Activated T-helper 1 cell treated with anti-CD3 and anti-CD28 coated beads, Interleukin-12 subunit alpha, Interleukin-12 subunit beta, Interleukin-2, Interleukin-4 antibody, amounts not matched to agents 30 ng/mL and 10 ng/mL and 1 ng/mL, durations not matched to agents 14 hours and 24 hours and 36 hours (primary cell): ENCODE measurements at places on chromosomes 5 and 9.
A peak's percentile ranks its signal among the peaks of the same experiment; 100 is the strongest.

DNA sequence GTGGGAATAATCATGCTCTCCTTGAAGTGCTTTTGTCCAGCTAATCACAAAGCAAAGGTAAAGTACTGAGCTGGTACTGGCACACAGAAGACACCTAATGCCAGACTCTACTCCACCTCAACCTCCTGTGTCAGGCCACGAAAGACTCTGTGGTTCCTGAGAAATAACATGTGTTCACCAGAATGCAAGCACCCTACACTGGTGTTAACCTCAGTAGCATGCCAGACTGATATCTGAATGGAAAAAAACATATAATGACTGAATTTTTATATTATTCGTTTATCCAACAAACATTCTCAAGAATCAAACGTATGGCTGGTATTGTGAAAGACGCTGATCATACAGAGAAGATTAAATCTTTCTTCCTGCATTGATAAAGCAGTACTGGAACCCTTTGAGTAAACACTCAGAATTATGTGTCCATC, 97.1 kb upstream of the IFNE start:
- H3K4me3 ChIP-seq: peak overlapping the region; percentile 69
- H3K27me3 ChIP-seq: peaks cover 10% of the 10 kb centered on the region
- peak overlapping the region; percentile 66 for H3K27ac ChIP-seq
- peak; percentile 34 for DNase-seq

DNA sequence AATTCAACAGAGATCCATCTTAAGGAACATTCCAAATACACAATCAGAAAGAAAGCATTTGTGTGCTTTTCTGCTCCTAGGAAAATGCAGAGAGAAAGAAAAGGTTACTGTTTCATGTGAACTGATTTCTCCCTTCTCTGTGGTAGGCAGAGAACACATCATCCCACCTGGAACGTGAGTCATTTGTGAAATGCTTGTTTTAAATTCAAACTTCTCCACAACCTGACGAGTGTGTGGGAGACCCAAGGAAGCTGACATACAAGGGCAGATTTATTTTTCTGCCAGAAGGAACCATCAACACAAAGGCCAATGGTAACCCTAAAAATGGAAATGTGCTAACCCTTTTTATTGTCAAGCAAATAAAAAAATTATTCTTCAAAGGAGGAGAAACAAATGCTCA, 156.4 kb downstream of the EFNA5 start:
- peaks cover 2% of the 10 kb centered on the region for H3K27me3 ChIP-seq
- no peak for DNase-seq
- H3K36me3 ChIP-seq: no peaks in the 10 kb centered on the region
- H3K27ac ChIP-seq: no peak overlapping the region
- H3K4me1 ChIP-seq: no peaks in the 10 kb centered on the region
- no peak overlapping the region for H3K4me3 ChIP-seq

GRCh38 chr5:14264605-14265316, 121.6 kb downstream of the TRIO start:
- peak overlapping the region; percentile 66 for H3K4me3 ChIP-seq
- H3K27ac ChIP-seq: no peak overlapping the region
- H3K4me1 ChIP-seq: peaks cover 19% of the 10 kb centered on the region
- H3K27me3 ChIP-seq: peaks cover 13% of the 10 kb centered on the region

GRCh38 chr5:134114886-134115805, 665 bp downstream of the TCF7 start:
- H3K27ac ChIP-seq: peak overlapping the region; percentile 38
- peak; percentile 42 for DNase-seq
- H3K4me1 ChIP-seq: peaks cover 79% of the 10 kb centered on the region
- H3K36me3 ChIP-seq: peaks cover 30% of the 10 kb centered on the region
- H3K4me3 ChIP-seq: peak overlapping the region; percentile 82
- peaks cover 35% of the 10 kb centered on the region for H3K27me3 ChIP-seq

DNA sequence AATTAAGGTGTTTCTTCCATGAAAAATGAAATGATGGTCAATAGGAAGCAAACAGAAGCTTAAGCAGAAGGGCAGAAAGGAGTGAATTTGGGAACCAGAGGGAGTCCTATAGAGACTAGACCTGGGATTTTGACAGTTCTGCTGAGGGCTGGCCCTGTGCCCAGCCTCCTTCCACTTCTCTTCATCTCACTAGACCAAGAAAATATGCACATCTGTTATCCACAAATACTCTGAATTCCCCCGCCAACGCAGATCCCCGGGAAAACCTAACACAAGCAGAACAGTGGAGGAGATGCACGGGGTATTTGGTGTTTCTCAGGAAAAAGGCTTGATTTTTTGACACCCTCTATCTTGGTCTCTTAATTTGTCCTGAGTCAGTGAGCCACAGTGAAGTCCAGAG, 22.7 kb downstream of the GRIA1 start:
- no peak overlapping the region for H3K4me3 ChIP-seq
- no peak overlapping the region for H3K27ac ChIP-seq
- H3K36me3 ChIP-seq: no peaks in the 10 kb centered on the region
- no peaks in the 10 kb centered on the region for H3K4me1 ChIP-seq

DNA sequence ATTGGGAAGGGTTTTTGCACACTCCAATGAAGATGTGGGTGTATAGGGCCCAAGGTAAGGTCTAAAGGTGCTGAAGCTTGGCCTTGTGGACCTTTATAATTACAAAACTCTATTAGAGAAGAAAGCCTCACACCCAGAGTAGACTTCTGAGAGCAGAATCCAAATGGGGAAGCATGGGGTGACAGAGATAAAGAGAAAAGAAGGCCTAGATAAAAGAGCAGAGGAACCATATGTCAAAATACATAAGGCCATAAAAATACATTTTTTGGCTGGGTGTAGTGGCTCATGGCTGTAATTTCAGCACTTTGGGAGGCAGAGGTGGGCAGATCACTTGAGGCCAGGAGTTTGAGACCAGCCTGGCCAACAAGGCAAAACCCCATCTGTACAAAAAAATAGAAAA, 27.4 kb upstream of the TCERG1 start:
- no peak overlapping the region for H3K27ac ChIP-seq
- H3K4me3 ChIP-seq: no peak overlapping the region
- no peaks in the 10 kb centered on the region for H3K36me3 ChIP-seq
- no peak for DNase-seq
- H3K27me3 ChIP-seq: peaks cover 9% of the 10 kb centered on the region
